ENCODE measurements at places on chromosomes 12 and 14. TPM values are rescaled to one million over a fixed set of nuclear protein-coding genes. Genes with fewer than 3 reads are reported as not detected.

RNF212B gene
- not detected for polyA plus RNA-seq

GALNT8 gene
- polyA plus RNA-seq: 79.6 TPM

DAO gene
- 35.5 TPM for polyA plus RNA-seq

RTL1 gene
- not detected for polyA plus RNA-seq

TROAP gene
- polyA plus RNA-seq: not detected

LRRIQ1 gene
- 6.0 TPM for polyA plus RNA-seq

IFNG-AS1 gene
- polyA plus RNA-seq: not detected
